ENCODE measurements at places on chromosomes 5 and 9. TPM values are rescaled to one million over a fixed set of nuclear protein-coding genes. Genes with fewer than 3 reads are reported as not detected.

Gene CRHBP
- not detected for total RNA-seq

Gene TLR4
- 0.27 TPM for total RNA-seq

Gene NUTM2F
- 0.45 TPM for total RNA-seq

Gene FBXW2
- total RNA-seq: 47.6 TPM

Gene NSD1
- 106 TPM for total RNA-seq

Gene CXXC5
- 111 TPM for total RNA-seq

Gene OSMR
- 2.3 TPM for total RNA-seq

DNA sequence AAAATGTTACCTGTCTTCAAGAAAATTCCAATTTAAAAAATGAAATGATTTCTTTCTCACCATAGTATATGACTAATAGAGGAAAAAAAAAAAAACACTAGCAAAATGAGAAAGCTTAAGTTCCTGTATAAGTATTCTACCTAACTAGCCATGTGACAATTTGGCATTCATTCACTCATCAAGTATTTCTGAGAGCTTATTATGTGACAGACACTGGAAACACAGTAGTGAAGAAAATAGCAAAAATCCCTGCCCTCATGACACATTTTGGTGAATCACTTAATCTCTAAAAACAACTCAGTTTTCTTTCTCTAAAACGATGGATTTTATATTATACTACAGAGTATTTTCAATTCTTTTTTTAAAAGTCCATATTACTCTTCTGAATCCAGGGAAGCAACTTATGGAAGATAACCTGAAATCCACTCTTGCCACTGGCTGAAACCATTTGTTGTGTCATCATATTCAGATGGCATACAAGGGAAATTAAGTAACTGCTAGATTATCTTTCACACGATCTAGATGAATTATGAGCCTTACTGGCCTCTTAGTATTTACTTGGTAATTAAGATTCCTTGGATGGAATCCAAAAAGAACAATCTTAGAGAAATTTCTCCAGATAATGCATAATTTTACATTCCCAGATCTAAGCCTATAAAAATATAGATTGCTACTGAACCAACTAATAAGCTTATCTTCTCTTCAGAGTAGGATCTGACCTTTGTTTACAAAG is 5.5 kb downstream of the PTBP3 start:
- H3K27ac ChIP-seq: no peak overlapping the region
- no peak overlapping the region for H3K4me3 ChIP-seq
- no peaks in the 10 kb centered on the region for H3K27me3 ChIP-seq
- no peak for DNase-seq

DNA sequence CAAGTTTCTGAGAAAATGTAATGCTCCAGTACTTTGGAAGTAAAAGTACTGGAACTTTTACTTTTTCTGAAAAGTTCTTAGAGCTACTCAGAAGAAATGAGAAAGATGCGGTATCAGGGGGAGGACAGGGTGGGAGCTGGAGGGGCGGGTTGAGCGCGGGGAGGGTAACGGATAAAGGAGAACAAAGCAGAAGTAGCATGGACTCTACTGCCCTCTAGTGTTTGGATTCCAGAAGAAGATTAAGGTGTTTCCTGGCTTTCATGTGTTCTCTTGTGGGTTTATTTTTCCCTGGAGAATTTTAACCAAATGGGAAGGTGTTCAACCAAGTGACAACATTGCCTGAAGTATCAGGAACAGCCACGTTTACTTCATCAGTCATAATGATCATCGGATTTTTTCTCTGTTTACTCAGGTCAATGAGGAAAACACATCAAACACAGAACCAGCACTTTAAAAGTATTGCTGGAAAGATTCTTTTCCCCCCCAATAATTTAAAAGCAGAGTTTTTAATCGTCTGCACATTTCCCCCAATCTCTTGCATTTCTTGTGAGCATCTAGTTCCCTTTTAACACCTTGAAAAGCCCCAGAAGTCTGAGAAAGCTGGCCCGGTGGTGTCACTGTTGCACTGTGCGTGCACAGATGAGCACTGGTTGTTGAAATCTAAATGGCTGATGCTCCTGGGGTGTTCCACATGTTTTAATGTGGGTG is 190.6 kb downstream of the MPDZ start:
- no peaks in the 10 kb centered on the region for H3K36me3 ChIP-seq
- peak; percentile 89 for DNase-seq
- no peak overlapping the region for H3K4me3 ChIP-seq
- H3K4me1 ChIP-seq: no peaks in the 10 kb centered on the region
- no peaks in the 10 kb centered on the region for H3K27me3 ChIP-seq

DNA sequence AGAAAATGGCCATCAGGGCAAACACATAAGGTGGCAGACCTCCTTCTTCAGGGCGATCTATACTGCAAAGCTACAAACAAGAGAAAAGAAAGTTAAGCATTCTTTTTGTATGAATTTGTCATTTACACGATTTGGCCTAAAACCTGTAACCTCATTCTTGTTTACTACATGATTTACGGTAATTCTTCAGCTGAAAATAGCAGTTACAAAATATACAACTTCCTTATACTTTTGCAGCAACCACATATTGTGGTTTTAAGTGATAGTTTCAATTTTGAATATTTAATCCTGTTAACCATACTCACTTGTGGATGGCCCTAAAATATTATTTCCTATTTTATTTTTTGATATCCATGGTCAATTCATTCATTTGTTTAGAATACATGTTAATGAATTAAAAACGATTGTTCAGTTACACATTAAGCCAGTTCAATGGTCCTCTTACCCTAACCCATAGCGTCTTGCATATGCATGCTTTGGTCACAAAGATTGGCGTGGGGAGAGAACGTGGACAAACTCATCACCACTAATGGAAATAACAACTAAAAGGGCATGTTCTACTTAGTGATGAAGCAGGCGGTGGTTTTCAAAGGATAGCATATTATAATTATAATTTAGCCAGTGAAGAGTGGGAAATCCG is 16.6 kb downstream of the TUT7 start:
- no peak overlapping the region for H3K27ac ChIP-seq
- no peaks in the 10 kb centered on the region for H3K27me3 ChIP-seq
- H3K4me3 ChIP-seq: no peak overlapping the region
- H3K36me3 ChIP-seq: peaks cover 10% of the 10 kb centered on the region
- DNase-seq: no peak

DNA sequence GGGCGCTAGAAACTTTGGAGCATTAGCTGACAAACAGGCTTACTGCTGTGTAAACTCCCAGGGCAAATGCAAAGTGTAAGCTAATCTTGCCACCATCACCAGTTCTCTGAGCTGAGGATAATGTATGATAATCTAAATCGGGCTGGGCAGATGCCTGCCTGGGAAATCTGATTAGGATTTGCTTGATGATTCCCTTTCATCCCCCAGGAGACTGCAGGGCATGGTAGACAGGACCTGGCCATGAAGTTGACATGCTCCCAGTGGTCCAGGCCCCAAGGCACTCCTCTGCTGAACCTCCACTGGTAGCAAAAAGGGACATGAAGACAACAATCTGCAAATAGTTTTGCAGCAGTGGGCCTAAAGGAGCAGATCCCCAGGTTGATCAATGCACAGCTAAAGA is 317.5 kb downstream of the SPOCK1 start:
- H3K4me3 ChIP-seq: no peak overlapping the region
- no peaks in the 10 kb centered on the region for H3K27me3 ChIP-seq
- H3K4me1 ChIP-seq: no peaks in the 10 kb centered on the region
- H3K27ac ChIP-seq: no peak overlapping the region
- no peak for DNase-seq

- H3K4me1 ChIP-seq: peaks cover 35% of the 10 kb centered on the region
- H3K27me3 ChIP-seq: peaks cover 50% of the 10 kb centered on the region
- peak; percentile 26 for DNase-seq
- H3K4me3 ChIP-seq: peak overlapping the region; percentile 54
- H3K36me3 ChIP-seq: no peaks in the 10 kb centered on the region
Measured at GRCh38 chr5:11905206-11905605, 960 bp upstream of the CTNND2 start.

DNA sequence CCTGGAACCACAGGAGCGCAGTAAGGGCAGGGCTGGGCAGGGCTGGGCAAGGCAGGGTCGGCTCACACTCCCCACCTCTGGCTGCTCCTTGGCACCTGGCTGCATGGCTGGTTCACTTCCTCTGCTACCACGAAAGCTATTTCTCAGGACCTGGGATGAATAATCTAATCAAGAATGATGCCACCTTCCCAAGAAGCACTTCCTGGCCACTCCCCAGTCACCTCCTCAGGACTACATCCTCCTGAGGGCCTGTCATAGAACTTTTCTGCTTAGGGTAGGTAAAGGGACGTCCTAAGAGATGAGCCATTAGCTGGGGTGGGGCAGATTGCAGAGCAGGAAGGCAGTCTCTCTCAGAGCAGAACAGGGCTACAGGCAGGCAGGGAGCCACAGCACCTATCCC is 288.2 kb upstream of the MAP3K1 start:
- H3K4me3 ChIP-seq: no peak overlapping the region
- no peaks in the 10 kb centered on the region for H3K36me3 ChIP-seq
- no peak overlapping the region for H3K27ac ChIP-seq
- H3K4me1 ChIP-seq: no peaks in the 10 kb centered on the region
- H3K27me3 ChIP-seq: no peaks in the 10 kb centered on the region

- no peaks in the 10 kb centered on the region for H3K36me3 ChIP-seq
- no peak for DNase-seq
- H3K4me3 ChIP-seq: no peak overlapping the region
- peaks cover 10% of the 10 kb centered on the region for H3K4me1 ChIP-seq
- H3K27ac ChIP-seq: no peak overlapping the region
- no peaks in the 10 kb centered on the region for H3K27me3 ChIP-seq
Measured at GRCh38 chr5:116908537-116908936, 333.9 kb upstream of the SEMA6A start.

- H3K4me1 ChIP-seq: no peaks in the 10 kb centered on the region
- no peak overlapping the region for H3K27ac ChIP-seq
- H3K4me3 ChIP-seq: no peak overlapping the region
- DNase-seq: no peak
- no peaks in the 10 kb centered on the region for H3K27me3 ChIP-seq
Measured at GRCh38 chr5:13932011-13932410, 12.5 kb downstream of the DNAH5 start.

GRCh38 chr9:76817489-76817888 is 53.3 kb downstream of the PCA3 start:
- H3K27me3 ChIP-seq: no peaks in the 10 kb centered on the region
- no peak overlapping the region for H3K4me3 ChIP-seq
- DNase-seq: no peak
- H3K4me1 ChIP-seq: no peaks in the 10 kb centered on the region

DNA sequence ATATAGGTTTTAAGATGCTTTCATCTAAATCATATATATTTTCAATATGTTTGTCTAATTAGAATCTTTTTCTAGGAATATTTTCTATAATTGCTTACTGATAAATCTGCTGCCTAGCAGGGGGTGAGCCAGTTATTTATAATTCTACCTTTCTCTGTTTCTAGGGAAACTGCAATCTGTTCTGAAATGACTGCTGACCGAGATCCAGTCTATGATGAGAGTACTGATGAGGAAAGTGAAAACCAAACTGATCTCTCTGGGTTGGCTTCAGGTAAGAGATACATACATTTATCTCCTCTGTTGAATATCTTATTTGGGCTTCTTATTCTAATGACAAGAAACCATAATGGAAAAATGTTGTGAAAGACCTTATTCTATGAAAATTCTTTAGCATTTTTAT is 127.3 kb downstream of the XRCC4 start:
- H3K27ac ChIP-seq: no peak overlapping the region
- no peak for DNase-seq
- no peaks in the 10 kb centered on the region for H3K27me3 ChIP-seq
- no peaks in the 10 kb centered on the region for H3K36me3 ChIP-seq
- no peaks in the 10 kb centered on the region for H3K4me1 ChIP-seq

DNA sequence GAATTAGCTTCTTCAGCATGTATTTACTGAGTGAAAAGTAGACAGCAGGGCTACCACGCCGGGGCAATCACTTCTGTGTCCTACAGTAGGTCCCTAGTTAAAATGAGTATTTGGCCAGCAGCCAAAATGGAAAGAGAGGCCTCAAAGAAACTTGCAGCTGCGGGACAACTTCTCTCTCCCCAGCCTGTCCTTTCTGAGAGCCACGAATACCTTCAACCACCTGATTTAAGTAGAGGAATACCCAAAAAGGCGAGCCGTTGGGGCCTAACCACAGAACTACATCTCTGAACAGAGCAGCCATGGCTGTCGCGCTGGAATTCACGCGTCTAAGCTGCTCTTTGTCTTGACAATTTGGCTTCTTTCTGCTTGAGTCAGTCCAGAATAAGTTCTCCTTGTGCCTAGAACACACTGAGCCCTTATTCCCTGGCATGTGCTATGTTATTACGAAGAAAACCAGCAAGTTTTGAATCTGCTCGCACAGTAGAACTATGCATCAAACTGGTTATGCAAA is 43.8 kb upstream of the GOLPH3 start:
- 0 out of 2 replicates have a peak overlapping the region, but pooled peaks have one; percentile 36 for H3K27ac ChIP-seq
- H3K4me1 ChIP-seq: 0 out of 2 replicates have a peak, but pooled peaks cover 2% of the 10 kb centered on the region
- no peak for DNase-seq
- no peaks in the 10 kb centered on the region for H3K27me3 ChIP-seq
- H3K4me3 ChIP-seq: no peak overlapping the region
- H3K36me3 ChIP-seq: no peaks in the 10 kb centered on the region

GRCh38 chr9:136942881-136943230 is 1.7 kb downstream of the FBXW5 start:
- DNase-seq: no peak
- H3K4me1 ChIP-seq: peaks cover 1% of the 10 kb centered on the region
- H3K27ac ChIP-seq: no peak overlapping the region
- H3K4me3 ChIP-seq: no peak overlapping the region
- no peaks in the 10 kb centered on the region for H3K36me3 ChIP-seq
- no peaks in the 10 kb centered on the region for H3K27me3 ChIP-seq

DNA sequence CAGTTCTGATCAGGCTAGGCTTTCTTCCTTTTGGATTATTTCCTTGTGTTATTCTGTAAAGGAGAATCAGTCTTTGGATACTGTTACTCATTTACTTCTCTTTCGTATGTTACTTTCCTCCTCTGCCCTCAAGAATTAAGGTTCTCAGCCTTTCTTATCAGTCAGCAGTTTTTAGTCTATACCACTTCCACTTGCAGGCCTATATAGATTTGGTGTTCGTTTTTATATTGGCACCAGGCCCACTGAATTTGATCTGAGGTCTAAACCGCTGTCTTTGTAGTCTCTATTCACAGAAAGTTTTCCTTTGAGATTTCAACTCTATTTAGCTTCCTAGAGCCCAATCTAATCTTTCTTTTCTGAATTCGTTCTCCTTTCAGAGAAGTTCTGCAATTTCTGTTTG is 62.8 kb downstream of the ERBIN start:
- H3K4me1 ChIP-seq: peaks cover 26% of the 10 kb centered on the region
- H3K4me3 ChIP-seq: no peak overlapping the region
- no peak overlapping the region for H3K27ac ChIP-seq
- DNase-seq: no peak

DNA sequence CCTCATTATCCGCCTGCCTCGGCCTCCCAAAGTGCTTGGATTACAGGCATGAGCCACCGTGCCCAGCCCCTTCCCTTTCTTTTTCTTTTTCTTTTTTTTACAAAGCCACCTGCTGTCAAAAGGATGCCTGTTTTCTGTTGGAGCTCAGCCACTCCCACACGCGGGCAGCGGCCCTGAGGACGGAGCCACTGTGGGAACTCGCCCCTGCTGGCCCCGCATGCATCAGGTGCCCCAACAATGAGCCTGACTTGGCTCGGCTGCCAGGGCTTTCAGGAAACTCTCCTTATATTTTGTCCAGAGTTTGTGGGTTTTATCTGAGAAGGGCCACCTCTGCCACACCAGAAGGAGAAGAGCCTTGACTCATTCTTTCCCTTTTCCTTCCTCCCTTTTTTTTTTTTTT is 37.1 kb upstream of the LRRC14B start:
- no peak overlapping the region for H3K27ac ChIP-seq
- no peak for DNase-seq
- no peak overlapping the region for H3K4me3 ChIP-seq
- H3K36me3 ChIP-seq: peaks cover 29% of the 10 kb centered on the region
- H3K27me3 ChIP-seq: no peaks in the 10 kb centered on the region
- H3K4me1 ChIP-seq: no peaks in the 10 kb centered on the region

Measured in GM23338 (cell line).